ENCODE measurements at places on chromosomes 4 and X. TPM values are rescaled to one million over a fixed set of nuclear protein-coding genes. Genes with fewer than 3 reads are reported as not detected.

- no peak for DNase-seq
Observed at GRCh38 chrX:148788449-148788848, 288.0 kb downstream of the AFF2 start.

DNA sequence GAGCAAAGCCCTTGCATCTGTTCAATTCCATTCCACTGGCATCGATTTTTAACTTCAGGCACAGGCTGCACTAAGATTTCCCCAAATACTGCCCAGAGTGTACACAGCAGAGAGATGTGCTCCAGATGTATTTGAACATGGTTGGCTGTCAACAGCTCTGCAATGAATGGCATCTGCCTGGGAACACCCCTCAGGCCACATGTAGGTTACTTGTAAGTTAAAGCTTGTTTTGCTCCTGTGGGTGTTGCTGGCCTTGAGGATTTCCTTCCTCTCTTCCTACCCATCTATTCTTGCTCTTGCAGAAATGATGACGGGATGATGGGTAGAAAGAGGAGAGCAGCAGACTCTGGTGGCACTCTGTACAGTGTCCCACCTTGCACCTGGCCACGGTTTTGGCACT is 69.3 kb upstream of the HELT start:
- peak; percentile 72 for DNase-seq

DNA sequence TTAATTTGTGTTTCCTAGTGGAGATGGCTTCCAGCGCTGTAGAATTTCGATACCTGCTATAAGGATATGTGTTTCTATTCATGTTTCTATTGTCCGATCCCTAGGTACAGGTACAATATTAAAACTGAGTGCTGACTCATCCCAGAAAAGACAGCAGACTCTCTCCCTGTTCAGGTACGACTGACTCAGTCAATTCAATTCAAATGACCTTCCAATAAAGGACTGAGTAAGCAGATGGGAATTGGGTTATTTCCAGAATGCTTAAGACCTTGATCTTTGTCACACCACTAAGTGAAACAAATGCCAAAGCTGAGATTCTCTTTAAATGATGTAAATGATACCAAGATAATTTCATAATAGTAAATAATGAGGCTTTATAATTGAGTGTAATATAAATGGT is 1596.9 kb downstream of the RPA4 start:
- DNase-seq = no peak

GRCh38 chrX:41014776-41015360 is 70.4 kb upstream of the USP9X start:
- DNase-seq = no peak

DNA sequence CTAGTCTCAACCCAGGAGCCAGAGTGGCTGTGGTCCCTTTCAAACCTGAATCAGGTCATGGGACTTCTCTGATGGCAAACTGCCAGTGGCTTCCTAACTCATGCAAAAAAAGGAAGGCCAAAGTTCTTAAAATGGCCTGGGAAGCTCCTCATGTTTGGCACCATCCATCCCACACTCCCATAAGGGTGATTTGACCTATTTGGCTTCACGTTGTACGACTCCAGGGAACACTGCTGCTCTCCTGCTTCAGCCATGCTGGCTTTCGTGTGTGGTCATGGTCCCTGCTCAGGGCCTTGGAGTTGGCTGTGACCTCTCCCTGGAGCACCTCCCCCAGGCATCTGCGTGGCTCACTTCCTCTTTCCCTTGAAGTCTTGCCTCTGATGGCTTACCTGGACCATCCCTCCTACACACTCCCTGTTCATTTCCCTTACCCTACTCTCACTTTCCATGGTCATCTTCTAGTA is 12.8 kb upstream of the TMSB4X start:
- no peak for DNase-seq

DNA sequence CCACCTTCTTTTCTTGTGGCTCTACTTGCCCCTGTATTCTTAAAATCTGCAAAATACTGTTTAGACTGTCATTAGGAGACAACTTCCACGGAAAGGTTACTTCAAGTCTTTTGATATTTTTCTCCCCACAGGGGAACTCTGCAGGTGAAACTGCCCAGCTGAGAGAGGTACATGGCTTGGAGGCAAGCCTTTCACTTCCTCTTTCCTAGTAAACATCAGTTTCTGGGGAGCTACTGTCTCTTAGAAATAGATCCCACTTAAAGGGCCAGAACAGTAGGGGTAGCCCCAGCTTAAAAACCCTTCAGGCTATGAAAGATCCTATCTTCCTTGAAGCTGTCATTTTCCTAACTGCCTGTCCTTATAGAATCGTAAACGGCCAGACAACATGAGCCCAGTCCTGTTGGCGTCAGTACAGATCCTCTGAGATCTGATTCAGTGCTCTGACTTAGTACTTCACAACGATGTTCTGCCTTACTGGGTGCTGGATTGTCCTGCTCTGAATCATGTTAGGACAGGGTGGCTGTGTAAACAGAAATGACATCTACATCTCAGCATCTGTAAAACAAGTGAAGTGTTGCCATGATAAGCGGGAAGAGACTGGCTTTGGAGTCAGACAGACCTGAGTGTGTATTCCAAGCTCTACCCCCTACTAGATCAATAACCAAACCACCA is 102.1 kb downstream of the ITIH6 start:
- no peak for DNase-seq

Gene USP26
- not detected for total RNA-seq

Gene CSAG1
- not detected for total RNA-seq

Gene CFAP97
- 34.5 TPM for total RNA-seq

Gene RNF150
- total RNA-seq = 43.6 TPM

Gene ZFP92
- 3.2 TPM for total RNA-seq
